Activated T-helper 17 cell treated with anti-CD3 and anti-CD28 coated beads, Interleukin-2, amount 50 U/mL, for 72 hours (primary cell): ENCODE measurements at places on chromosomes 4 and X. TPM values are rescaled to one million over a fixed set of nuclear protein-coding genes. Genes with fewer than 3 reads are reported as not detected.
A peak's percentile ranks its signal among the peaks of the same experiment; 100 is the strongest.

Gene FHL1
- 27.5 TPM for total RNA-seq

Gene KIAA1210
- total RNA-seq, result not detected

Gene PFKFB1
- total RNA-seq, result 0.42 TPM

Gene GAGE1
- total RNA-seq, result not detected

Gene CDKL5
- total RNA-seq, result 0.95 TPM

Gene TSC22D3
- total RNA-seq, result 49.9 TPM

Gene EDNRA
- total RNA-seq, result not detected

- ATAC-seq, result no peak
These were observed 17.4 kb downstream of the TMEM175 start for GRCh38 chr4:949656-950055.

- peak; percentile 47 for ATAC-seq
These were observed 166.4 kb downstream of the TSPAN5 start for GRCh38 chr4:98491899-98492559.

DNA sequence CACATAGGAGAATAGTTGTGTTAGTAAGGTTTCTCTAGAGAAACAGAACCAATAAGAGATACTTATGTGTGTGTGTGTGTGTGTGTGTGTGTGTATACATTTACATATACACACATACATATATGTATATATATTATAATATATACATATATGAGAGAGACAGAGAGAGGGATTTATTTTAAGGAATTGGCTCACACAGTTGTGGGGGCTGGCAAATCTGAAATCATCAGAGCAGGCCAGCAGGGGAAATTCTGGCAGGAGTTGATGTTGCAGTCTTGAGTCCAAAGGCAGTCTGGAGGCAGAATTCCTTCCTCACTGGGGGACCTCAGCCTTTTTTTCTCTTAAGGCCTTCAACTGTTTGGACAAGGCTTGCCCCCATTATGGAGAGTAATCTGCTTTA is 38.6 kb upstream of the NHS start:
- ATAC-seq, result no peak

- no peak for ATAC-seq
These were observed 137.2 kb upstream of the ETNPPL start for GRCh38 chr4:108900018-108900580.

DNA sequence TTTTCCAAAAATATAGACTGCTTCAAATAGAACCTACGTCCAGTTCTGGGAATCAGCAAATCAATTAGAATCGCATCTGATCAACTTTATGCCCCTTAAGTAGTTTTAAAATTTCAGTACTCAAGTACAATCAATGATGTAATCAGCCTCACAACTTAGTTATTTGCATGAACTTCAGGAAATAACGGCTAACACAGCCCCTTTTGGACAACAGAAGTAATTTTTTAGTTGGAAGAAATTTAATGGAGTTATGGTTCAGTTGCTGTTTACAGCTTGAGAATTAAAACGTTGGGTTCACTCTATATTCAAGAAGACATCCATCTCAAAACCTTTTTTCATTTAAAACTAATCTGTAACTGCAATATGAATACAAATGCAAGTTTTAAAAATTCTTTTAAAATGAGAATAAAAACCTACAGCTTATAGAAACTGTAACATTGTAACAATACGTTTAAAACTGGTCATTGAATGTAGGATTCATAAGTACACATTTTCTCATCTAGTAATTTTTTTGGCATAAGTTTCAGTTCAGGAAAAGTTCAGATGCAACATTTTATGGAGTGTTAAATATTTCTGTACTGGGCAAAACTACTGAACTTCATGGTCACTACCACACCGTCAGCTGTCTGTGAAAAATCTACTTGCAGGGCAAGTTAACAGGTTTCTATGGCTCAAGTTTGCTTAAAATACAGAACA is 956 bp downstream of the TAPT1 start:
- no peak for ATAC-seq

DNA sequence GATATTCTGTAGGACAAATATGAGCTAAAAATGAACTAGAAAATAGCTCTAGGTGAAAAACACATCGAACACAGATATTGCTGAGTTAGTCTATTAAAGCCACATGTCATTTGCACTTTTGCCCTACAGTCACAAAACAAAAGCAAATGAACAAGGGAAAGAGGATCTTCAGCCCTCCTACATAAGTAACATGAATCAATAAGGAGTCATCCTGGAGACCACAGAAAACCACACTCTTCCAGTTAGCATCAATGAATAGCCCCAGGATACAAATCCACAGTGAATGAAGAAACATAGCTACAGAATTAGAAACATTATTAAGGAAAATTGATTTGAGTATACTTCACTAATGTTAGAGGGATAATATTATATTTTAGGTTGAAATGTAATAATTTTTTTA is 311.4 kb downstream of the MAPK10 start:
- ATAC-seq, result no peak

DNA sequence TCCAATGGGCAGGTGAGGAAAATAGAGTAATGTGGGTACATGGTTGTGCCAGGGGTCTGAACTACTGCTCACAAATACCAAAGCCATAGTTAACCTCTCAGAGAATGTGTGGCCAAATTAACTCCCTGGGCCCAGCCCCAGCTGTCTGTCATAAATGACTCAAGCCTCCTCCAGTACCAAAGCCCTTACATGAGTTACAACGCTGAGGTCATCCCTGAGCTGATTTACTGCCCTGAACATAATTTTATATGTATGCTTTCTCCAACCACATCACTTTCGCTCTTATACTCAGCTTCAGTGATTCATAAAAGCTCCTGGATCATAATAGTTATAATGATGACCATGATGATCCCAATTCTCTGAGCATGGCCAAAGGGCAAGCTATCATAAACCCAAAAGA is 283.9 kb downstream of the NKX6-1 start:
- no peak for ATAC-seq

- no peak for ATAC-seq
These were observed 688 bp upstream of the EVC start for GRCh38 chr4:5710065-5710960.

- no peak for ATAC-seq
These were observed 9.8 kb downstream of the PABPC1L2A start for GRCh38 chrX:73069365-73070035.

DNA sequence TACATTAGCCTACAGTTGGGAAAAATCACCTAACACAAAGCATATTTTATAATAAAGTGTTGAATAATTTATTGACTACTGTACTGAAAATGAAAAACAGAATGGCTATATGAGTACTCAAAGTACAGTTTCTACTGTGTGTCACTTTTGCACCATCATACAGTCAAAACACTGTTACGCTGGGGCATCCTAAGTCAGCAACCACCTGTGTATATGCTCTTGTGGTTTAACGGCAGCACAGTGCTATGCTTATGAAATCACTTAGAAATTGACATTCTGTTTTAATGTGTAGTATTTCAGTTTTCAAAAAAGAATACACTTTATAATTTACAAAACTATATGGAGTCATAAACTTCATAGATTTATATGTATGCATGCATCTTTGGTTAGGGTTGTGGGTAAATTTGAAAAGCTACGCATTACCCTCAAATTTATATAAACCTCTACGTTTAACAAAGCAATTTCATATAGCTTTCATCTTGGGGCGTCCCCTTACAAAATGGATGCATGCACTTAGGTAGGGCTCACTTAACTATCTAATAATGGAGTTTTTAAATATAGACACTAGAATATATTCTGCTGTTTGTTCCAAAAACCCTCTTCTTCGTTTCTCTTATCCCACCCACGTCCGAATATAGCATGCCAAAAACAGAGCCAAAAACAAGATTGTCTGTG is 690 bp upstream of the NEIL3 start:
- peak; percentile 70 for ATAC-seq

GRCh38 chr4:149306537-149306936 is 509.1 kb downstream of the IQCM start:
- peak; percentile 35 for ATAC-seq

DNA sequence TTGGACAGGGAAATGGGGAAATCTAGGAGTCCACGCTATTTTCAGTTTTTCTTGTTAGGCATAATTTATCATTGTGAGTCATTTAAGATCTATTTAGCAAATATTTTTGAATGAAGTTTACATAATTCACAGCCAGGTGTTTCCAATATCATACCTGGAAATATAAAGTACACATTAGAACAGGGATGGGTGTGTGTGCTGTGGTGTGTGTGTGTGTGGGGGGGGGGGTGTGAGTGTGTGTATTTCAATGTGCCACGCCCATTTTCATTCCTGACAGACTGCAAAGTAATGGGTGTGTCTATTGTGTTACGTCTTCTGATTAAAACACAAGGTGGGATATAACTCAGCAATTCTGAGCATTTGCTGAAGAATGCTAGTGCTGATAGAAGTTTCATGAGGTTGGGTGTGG is 33.2 kb downstream of the ARHGAP10 start:
- ATAC-seq, result no peak

DNA sequence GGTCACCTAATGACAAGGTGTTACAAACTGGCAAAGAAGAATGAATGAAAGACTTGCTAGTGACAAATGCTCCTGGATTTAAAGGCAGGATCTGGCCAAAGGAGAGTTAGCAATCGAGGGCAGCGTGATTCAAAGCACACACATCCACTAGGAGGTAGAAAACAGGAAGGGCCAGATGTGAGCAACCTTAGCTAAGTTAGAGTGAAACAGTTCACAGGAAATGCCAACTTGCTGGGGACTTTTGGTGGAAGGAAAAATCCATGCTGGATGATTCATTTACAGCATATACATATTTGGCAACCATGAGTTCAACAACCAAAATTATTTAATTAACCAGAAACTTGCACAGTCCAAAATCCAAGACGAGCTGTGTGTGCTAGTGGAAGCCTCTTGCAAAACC is 276.9 kb downstream of the PTTG2 start:
- no peak for ATAC-seq
